Stimulated activated CD4-positive, alpha-beta T cell treated with anti-CD3 and anti-CD28 coated beads, Interleukin-4, amount 100 ng/mL, for 4 hours (primary cell): ENCODE measurements at places on chromosomes 7 and 10.

DNA sequence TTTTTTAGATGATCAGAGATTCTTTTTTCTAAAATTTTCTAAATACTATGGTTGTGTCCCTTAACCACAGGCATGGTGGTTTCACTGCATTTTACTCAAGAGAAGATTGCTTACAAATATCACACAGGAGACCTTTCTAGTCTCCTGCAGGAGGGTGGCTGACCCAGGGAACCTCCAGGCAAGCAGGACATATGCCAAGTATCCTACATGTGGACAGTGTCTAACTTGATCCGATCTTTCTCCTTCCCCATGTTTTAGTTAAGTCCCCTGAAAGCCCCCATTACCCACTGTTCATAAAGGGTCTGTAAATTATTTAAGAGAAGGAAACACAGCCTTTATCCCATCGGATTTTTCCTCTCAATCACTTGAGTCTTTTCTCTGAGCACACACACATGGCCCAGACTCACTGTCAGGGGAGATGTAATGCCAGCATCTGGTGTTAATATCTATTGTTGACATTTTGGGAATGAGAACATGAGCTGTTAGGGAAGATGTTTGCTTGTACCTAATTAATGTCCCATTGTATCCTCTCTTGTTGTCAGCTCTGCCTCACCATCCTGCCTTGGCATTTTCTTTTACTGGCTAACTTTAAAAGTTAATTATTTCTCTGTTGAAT lies 755.2 kb downstream of the AUTS2 start:
- no peak for DNase-seq

GRCh38 chr10:60003651-60004523 lies 97.5 kb upstream of the CCDC6 start:
- DNase-seq = no peak

GRCh38 chr10:109932391-109932790 lies 9.1 kb upstream of the XPNPEP1 start:
- no peak for DNase-seq

GRCh38 chr10:29176845-29177832 lies 111.7 kb upstream of the LYZL1 start:
- no peak for DNase-seq

GRCh38 chr10:30070001-30070685 lies 10.8 kb upstream of the JCAD start:
- no peak for DNase-seq

DNA sequence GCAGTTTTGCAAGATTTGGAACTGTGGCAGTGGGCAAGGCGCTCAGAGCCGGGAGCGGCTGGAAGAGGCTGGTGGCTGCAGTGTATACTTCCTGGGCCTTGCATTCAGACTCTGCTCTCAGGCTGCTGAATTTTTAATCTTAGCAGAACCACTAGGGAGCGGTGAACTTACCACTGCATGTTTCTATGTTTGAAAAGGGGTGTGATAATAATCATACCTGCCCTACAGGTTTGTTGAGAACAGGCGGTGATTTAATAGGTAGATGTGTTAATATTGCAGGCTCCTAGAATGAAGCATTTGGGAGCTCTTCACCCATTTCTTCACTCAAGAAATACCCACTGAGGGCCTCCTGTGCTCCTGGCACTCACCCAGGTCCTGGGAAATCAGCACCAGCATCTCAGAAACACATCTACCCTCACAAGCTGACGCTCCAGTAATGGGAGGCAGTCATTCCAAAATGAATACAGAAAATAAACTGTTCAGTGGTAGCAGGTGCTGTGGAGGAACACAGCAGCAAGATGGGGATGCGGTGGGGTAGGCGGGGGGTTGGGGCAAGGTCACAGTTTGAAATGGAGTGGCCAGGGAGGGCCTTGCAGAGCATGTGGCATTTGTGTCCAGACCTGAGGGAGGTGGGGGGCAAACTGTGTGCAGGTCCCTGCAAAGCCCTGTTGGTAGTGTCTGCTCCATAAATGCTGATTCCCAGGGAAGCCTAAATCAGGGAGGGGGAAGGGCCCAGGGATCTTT lies 41.0 kb downstream of the VWA2 start:
- no peak for DNase-seq

- no peak for DNase-seq
Measured at GRCh38 chr10:37222046-37222445, 96.6 kb downstream of the ANKRD30A start.

DNA sequence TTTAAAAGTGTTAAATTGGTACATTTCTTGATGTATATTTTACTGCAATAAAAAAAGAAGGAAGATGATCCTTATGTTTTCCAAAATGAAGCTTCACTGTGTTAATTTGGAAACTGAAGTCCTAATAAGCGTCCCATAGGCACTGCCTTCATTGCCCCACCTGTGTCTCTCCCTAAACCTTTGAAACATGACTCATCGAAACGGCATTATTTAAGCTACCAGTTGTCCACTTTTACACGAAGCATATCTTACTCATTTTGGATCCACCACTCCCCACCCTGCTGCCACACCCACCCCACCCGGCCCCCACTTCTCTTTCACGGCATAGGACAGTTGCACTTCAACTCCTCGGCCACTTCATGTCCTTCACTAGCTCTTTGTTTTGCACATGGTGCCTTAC lies 85.5 kb downstream of the KIAA1549 start:
- no peak for DNase-seq

- no peak for DNase-seq
Measured at GRCh38 chr7:148304456-148304855, 286.1 kb upstream of the C7orf33 start.

- no peak for DNase-seq
Measured at GRCh38 chr7:55086413-55087201, 67.8 kb downstream of the EGFR start.

DNA sequence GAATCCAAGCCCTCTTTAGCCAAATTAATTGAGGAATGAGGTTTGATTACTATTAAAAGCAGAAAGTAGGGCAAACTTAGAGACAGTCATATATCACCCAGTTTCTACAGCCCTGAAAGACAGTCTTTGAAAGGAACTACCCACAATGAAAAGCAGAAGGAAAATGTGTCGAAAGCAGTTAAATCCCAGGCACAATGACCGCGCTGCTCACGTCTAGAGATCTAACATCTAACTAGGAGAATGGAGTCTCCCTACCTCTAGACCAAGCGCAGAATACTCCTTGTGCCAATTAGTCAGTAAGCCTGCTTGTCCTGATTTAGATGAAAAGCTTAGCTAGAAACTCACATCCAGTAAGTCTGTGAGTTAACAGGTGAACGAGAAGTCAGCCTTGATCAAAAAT lies 350.0 kb downstream of the FGFR2 start:
- DNase-seq = no peak
